ENCODE measurements at places on chromosomes 5 and 9.

GRCh38 chr9:93576258-93577077 lies at the start of gene PHF2:
TSS of gene PHF2 (plus strand) at chr9:93576584. CDS start at chr9:93576774, 190 bp downstream.
- no peak for DNase-seq

GRCh38 chr5:68727931-68728330 lies 365.9 kb upstream of the SLC30A5 start:
- no peak for DNase-seq

GRCh38 chr5:33688066-33688465 lies 203.7 kb downstream of the ADAMTS12 start:
- DNase-seq, result no peak

- no peak for DNase-seq
Measured at GRCh38 chr5:50864466-50864865, 198.0 kb downstream of the PARP8 start.

DNA sequence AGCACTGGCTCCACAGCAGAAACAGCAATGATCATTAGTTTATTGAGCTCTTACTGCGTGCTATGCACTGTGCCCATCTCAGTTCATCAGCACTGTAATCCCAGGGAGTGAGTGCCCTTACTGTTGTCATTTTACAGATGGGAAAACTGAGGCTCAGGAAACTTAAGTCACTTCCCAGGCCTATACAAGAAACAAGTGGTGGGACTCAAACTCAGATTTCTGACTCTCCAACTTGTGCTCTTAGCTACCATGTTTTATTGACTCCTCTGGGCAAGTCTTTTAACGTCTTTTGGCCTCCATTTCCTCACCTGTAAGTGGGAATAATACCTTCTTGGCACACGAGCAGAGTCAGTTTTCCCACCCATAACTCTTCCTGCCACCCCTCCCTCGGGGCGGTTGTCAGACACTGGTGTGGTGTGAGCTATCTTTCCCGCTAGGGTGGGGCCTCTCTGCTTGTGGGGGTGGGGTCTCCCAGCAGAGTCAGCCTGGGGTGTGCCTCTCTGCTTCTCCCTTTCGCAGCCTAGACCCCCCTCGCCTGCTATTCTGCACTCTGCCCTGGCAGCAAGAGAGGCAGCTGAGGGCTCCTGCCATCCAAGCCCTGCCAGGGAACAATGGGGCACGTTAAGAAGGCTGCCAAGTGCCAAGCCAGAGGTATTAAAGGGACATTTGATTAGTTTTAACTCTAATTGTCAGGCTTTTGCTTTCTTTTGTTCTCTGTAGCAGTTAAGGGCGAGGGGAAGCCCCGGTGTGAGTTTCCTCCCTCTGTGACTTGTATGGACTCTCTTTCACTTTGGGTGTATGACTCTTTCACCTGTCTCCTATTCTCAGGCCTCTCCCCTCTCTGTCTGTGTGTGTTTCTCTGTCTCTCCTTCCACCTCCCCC lies 12.1 kb downstream of the GALNT10 start:
- peak; percentile 42 for DNase-seq

DNA sequence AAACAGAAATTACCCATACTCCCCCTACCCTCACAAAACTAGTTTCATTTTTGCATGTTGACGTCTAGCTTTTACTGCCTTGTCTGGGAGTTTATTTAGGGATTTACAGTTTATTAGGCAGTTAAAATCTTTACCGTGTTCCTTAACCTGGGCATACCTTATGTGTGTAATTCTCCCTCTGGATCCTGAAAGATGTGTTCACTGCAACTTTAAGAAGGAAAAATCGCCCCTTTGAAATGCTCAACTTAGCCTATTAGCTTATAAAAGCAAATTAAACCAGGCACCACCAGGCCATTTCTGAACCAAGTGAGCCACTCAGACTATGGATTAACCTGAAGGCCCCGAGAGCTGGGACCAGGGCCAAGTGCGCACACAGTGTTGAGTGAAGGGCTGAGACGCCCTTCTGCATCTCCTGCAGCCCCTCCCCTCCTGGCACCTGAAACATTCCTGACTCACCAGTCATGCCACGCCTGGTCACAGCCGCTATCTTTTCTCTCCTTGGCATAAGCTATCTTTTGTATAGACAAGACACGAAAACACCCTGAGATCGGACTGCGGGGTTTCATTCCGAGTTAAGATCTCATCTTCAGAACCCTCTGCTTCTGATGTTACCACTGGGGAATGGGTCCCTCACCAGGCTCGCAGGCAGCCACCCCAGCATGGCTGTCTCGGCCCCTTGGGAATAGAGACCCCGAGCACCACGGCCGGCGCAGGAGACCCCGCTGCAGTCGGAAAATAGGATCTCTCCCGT lies 111.9 kb downstream of the ROR2 start:
- no peak for DNase-seq

GRCh38 chr9:136010176-136010575 lies 49.0 kb upstream of the UBAC1 start:
- no peak for DNase-seq

GRCh38 chr5:33901156-33901555 lies 9.4 kb upstream of the ADAMTS12 start:
- no peak for DNase-seq

DNA sequence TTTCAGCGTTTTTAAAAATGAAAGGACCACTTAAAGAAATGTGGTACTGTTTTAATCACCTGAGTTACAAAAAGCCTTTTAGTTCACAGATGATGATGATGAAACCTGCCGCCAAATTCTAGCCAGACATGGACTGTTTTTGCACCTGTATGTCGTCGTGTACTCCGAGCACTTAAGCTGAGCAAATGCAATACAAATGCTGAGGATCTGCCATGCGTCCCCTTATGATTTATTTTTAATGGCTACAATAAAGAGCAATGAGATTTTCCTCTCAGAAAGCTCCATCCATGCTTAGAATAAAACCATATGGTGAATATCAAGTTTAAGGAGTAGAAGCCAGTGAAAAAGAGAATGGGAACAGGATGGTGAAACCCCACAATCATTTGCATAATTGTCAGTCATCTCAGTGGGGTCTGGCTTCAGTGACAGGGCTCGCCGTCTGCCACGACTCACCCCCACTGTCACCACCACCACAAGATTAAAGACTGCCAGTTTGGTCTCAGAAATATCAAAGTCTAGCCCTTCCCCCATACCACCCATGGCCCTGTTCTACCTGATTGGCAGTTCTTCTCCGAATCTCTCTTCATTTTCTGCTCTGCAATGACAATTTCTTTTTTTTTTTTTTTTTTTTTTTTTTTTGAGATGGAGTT lies 159.9 kb downstream of the GOLPH3 start:
- no peak for DNase-seq

- no peak for DNase-seq
Measured at GRCh38 chr9:111902391-111903139, 6.0 kb downstream of the UGCG start.

DNA sequence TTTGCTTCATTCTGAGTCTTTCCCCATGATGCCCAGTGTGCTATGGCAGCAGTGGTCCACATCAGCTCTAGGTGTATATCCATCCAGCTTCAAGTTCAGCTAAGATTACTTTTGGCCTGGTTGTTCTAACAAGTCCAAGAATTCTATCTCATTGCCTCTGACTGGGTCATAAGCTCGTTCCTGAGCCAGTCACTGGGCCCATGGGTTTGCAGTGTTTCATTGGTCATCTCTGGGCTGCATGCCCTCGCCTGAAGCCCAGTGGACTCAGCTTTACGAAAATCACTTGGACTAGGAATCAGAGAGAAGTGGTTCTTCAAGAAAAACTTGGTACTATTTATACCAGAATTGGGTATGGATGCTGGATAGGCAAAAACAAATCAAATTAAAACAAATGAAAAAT lies 16.1 kb upstream of the ARHGAP26 start:
- no peak for DNase-seq

- DNase-seq, result no peak
Measured at GRCh38 chr9:88753691-88754367, 218.9 kb downstream of the NXNL2 start.

DNA sequence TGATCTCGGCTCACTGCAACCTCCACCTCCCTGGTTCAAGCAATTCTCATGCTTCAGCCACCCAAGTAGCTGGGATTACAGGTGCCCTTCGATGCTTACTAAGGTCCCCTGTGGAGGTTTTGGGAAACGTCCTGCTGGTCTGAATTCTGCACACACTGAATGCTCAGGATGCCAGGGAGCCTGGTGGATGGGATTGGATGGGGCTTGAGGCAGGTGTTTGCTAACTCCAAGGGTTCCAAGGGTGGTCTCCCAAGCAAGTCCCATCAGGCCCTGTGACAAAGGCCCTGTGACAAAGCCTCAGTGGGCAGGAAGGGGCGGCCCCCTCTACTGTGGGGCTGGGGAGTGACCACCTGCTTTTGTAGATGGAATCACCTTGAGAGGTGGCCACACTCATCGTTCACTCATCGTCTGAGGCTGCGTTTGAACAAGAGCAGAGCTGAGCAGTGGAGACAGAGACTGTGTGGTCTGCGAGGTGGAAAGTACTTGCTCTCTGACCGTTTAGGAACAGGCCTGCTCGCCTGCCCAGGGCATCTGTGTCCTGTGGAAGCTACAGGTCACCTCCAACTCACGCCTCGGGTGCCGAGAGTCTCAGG lies 40.2 kb downstream of the MRPL36 start:
- no peak for DNase-seq

DNA sequence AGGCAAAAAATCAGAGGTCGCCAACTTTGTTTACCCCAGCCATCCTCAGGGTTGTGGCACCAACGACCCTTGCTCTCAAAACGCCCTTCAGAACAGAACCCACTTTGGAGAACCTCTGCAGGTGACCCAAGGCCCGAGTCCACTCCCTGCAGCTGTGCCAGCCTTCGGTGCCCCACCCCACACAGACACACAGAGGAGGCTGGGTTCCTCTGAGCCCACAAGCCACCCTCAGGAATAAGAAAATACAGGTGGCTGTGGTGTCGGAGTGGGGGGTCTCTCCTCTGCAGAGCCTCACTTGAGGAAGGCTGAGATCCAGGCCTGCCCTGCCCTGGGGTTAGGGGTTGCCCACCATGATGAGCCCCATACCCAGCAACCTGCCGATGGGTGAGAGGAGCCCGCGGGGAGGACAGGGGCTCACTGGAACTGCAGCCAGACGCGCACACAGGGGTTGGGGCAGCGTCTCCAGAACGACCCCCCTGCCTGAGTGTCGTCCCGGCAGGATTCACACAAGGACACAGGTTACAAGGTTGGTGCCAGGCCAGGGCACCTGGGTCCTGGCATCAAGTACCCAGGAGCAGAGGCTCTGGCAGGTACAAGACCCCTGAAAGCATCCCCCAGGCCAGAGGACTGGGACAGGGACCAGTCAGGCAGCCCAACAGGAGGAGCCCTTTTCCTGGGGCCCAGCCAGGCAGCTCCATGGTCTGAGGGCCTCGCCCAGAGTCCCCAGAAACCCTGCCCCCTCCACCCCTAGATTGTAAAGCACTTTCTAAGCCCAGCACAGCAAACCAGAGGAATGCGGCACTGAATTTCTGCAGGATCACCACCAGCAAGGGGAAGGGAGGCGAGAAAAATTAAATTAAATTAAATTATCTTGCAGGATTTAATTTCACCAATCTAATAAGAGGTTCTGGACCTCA lies 40.0 kb downstream of the NACC2 start:
- no peak for DNase-seq

GRCh38 chr9:72440992-72441847 lies 76.2 kb upstream of the ZFAND5 start:
- no peak for DNase-seq

DNA sequence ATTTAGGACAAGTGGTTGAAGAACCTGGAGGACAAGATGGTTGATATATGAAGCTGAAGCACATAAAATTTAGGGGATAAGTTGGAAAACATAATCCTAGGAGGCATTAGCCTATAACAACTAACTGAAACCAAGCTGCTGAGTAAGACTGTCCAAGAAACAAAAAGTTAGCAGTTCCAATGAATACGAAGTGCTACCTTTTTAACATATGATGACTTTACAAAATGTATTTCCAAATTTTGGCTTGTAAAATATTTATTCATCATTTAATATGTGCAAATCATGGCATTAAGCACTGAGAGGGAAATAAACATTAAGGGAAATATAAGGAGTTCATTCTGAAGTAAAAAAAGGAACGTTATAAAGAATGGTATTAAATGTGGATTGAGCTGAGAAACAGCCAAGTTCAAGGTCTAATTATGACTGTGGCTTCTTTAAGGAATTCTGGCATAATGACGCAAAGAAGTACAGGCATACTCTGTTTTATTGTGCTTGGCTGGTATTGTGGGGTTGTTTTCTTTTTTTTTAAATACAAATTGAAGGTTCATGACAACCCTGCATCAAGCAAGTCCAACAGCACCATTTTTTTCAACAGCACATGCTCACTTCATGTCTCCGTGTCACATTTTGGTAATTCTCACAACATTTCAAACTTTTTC lies 7.7 kb downstream of the RAPGEF6 start:
- no peak for DNase-seq

- no peak for DNase-seq
Measured at GRCh38 chr9:130448035-130448624, 3.4 kb downstream of the ASS1 start.

DNA sequence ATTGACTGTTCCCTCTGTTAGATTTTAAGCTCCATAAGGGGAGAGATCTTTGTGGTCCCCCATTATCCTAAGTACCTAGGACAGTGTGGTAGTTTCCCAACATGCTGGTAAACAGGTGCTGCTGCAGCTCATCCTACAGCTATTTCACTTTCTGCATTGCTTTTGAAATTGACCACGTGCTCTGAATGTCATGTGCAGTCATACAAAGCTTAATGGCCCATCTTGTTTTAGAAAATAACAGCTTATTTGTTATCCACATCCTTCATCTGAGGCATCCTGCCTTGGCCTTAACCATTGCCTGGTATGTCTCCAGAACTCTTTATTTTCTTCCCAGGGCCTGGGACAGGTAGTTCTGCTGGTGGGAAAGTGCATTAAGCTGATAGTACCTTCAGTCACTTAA lies 14.7 kb downstream of the PIK3R1 start:
- DNase-seq, result no peak

- no peak for DNase-seq
Measured at GRCh38 chr9:117434566-117434965, 19.7 kb upstream of the ASTN2 start.

- DNase-seq, result no peak
Measured at GRCh38 chr9:131125038-131125287, 423 bp upstream of the NUP214 start.

DNA sequence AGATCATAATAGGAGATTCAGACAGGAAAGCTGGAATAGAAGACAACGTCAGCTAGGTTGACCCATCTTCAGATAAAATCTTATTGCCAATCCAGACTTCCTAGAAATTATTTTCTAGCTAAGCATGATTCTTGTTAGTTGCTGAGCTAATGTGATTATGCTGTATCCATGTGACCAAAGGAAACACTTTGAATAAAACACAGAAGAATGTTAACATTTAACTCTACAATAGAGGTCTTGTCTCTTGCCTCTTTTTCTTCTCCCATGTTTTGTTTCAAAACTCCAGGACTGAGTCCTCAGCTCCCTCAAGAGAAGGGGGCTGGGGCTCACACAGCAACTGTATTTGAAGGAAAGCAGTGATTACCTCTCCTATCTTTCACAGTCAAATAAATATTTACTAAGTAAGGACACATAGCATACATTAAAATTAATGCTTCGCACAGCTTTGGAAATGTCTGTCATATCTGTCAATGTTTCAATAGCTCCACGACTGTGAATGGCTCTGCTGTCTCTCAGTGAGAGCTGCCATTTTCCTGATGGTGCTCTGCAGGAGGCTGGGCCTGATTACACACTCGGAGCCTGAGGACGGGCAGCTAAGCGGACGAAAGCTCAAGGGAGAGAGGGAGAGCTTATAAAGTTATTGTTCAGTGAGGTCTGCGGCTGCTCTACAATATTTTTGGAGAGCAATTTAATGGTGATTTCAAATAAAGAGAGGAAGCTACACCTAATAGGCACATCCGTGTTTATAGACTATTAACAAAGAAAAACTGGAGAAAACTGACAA lies 64.8 kb upstream of the ZNF462 start:
- no peak for DNase-seq
